ENCODE measurements at places on chromosomes 2 and 18.
A peak's percentile ranks its signal among the peaks of the same experiment; 100 is the strongest.

DNA sequence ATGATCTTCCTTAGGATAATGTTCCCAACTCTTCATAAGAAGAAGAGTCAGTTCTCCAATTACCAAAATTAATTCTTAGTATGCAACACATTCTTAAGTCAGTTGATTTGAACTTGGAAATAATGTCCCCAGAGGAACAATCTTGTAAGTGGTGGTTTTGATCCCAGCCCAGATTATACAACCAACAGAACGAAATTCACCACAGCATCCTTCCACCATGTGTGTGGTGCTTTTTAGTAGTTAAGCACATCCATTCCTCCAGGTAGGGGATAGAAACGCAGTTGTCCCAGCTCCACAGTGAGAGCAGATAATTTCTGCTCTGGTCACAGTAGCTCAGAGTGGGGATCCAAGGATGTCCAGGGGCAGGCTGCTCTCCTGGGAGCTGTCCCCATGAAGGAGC, 161.7 kb upstream of the SLC39A10 start:
- DNase-seq: no peak

- DNase-seq: no peak
These were observed 789.8 kb upstream of the FSHR start for GRCh38 chr2:49943944-49944778.

- DNase-seq: no peak
These were observed 38.7 kb downstream of the MCFD2 start for GRCh38 chr2:46876741-46877384.

DNA sequence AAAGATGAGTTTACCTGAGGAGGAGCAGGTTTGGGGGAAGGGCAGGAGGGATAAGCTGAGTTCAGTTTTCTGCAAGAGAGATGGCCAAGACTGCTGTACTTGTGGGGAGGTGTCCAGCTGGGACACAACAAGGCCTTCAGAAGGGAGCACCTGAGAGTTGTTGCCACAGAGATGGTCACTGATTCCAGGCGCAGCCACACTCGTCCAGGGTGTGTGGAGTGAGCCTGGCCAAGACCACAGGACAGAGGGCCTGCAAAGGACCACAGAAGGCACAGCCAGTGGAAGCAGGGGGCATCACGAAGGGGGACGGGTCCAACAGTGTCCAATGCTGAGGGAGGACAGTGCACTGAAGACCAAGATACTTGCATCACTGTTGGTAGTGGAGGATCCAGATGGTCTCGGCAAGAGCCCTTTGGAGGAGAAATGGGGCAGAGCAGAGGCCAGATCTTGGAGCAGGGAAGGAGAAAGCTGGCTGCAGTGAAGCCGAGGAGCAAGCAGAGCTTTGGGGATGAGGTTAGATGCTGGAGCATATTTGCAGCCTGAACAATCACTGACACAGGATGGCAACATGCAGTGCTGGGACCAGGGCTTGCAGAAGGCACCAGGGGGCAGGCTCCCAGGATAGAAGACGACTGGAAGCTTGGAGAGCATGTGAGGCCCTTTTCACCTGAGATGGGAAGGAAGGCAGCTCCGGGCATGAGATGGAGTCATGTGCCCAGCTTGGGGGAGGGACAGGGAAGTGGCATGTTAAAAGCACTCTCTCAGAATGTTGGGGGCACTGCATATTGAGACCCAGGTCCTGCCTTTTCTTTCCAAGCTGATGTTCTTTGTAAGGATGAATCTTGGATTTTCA, 214.0 kb downstream of the CYP26B1 start:
- DNase-seq: no peak

GRCh38 chr2:42096869-42097591, 49.2 kb downstream of the PKDCC start:
- no peak for DNase-seq

DNA sequence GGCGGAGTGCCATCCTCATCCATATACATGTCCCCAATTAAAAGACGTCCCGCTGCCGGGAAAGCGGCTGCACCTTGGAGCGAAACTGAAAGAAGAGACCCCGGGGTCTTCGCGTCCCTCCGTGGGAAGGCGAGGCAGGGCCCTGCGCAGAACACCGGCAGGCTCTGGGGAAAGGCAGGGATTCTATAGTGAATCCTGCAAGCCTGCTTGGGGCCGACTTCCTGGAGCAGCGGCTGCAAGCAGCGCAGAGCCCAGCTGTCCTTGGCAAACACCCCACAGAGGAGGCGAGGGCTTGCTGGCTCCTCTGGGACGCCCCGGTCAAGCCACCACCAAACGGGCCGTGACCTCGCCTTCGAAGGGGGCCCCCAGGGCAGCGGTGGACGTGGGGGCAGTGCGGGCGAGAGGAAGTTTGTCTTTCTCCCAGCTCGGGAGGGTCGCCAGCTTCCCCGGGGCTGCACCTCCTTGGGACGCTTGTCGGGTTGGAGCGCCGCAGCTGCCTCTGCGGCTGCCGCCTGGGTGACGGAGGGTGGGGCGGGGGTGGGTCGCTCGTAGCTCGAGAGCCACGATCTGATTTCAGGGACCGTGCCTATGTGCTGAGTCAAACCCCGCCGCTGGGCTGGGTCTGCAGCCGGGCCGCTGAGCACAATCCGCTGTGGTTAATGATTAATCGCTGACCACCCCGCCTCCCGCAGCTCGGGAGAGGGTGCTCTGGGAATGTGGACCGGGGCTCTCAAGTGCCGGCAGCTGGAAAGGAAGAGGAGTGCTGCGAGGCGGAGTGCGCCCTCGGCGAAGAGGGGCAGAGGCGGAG, 486 bp upstream of the GPR39 start:
- DNase-seq: no peak

DNA sequence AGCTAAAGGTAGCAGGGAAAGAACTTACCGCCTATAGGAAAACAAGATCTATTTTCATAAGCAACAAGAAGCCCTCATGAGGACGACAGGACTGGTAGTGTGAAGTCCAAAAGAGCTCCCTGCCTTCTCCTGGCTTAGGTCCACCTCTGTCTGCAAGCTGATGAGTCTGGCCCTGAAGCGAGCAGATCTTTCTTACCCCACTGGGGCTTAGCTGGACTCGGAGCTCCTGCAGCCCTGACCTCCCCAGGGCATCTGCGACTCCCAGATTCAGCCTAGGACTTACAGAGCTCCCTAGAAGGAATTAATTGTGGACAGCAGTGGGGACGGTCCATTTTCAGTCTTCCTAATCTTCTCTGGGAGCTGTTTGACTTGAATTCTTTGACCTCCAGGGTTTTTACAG, 53.7 kb downstream of the MCFD2 start:
- no peak for DNase-seq

GRCh38 chr2:88159955-88160415, 10.2 kb upstream of the THNSL2 start:
- DNase-seq: peak; percentile 7

GRCh38 chr2:73701968-73702665, 35.0 kb downstream of the TPRKB start:
- DNase-seq: no peak

DNA sequence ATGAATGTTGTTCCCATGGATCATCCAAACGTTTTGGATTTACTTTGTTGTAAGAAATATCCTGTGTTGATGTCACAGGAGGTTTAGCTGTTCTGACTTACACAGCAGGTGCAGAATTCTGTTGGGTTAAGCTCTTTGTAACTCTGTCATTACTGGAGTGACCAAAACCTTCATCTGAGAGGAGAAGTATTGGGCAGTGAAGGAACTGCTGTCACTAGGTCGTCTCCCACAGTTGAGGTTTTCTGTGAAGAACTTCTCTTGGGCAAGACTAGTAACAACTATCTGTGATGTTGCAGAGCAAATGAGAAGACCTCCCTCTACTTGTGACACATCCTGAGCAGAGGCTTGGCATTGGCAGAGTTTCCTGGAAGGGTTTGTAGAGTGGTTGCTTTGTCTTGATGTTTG, 2.9 kb downstream of the SPTBN1 start:
- no peak for DNase-seq

- no peak for DNase-seq
These were observed 98.6 kb downstream of the AAK1 start for GRCh38 chr2:69544951-69545350.

- DNase-seq: no peak
These were observed 32.7 kb upstream of the ABCA12 start for GRCh38 chr2:215171151-215171550.

DNA sequence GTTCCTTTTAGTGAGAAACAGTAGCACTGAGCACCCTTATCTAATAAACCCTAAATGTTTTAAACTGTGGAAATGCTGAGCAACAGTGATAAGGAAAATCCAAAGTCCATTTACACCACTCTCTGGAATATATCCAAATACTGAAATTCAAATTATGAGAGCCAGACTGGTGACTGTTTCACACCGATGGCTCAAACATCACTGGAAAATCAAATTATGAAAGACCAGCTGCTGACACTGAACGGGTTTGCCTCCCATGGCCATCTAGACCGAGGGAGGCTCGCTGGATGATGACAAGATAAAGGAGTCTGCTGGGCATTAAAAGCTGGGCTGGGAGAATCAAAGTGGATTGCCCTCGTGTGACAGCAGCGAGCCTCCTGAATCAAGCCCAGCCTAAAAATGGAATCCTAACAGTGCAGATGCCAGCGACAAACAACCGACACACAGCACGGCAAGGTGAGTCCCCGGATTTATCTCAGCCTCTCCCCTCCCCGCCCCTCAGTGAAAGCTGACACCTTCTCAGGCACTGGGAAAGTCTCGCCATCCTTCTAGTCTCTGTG, 30.3 kb downstream of the SERPINE2 start:
- no peak for DNase-seq

- no peak for DNase-seq
These were observed 48.5 kb downstream of the SLC5A7 start for GRCh38 chr2:108034843-108035242.

DNA sequence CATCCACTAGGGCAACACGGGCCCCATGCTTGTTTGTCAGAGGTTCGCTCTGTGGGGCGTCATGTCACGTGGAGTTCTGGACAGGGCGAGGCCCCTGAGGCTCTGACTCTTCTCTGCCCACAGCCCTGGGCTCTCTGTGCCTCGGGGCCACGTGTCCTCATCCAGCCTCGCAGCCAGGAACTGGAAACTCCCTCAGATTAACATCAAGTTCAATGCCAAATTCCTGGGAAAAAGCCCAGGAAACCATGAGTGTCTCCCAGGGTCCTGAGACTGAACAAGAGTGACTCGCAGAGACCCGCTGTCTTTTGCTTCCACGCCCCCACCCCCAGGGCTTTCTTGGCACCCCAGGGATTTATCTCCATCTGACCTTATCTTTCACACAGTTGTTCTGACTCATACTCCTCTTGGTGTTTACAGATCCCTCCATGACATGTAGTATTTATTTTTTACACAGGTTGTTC, 174.0 kb upstream of the PIEZO2 start:
- no peak for DNase-seq

- DNase-seq: no peak
These were observed 56.5 kb downstream of the KCNE4 start for GRCh38 chr2:223108351-223109050.

- DNase-seq: no peak
These were observed 1.5 kb downstream of the GALNT1 start for GRCh38 chr18:35582899-35583558.

GRCh38 chr2:196944570-196944969, 18.1 kb upstream of the PGAP1 start:
- DNase-seq: no peak

- no peak for DNase-seq
These were observed 31.2 kb downstream of the USP37 start for GRCh38 chr2:218536804-218537494.

- DNase-seq: no peak
These were observed 265.1 kb downstream of the NOL4 start for GRCh38 chr18:33959609-33960008.

DNA sequence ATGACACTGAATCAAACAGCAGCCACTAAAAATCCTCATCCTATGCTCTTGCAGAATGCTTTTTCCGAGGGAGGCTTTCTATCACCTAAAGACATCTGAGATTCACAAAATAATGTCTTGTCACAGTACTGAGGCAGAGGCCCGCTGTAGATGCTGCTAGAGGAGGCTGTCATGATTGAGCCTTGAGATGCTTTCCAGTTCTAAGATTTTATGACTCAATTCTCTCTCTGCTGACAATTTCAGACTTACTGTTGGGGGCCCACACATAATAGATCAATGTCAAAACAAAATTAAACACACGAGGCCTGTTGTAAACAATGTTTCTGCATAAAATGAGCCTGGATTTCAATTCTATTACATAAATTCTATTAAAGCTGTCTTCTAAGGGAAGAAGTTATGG, 132.7 kb upstream of the ARL4C start:
- DNase-seq: no peak

DNA sequence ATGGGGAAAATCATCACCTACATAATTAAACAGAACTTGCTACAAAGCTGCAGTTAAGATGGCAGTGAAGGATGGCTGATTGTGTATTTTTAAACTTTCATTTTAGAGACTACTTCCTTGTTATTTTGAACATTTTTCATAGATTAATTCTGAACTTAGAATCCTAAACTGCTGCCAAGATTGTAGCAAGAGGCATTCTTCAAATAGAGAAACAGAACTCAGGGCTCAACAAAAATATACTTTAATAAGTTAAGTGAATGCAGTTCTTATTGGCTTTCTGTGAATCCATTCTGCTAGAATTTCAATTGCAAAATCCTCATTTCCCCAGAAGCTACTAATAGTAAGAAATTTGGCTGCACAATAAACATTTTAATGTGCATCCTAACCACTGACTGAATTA, 160.3 kb downstream of the L3MBTL4 start:
- no peak for DNase-seq

GRCh38 chr2:35410431-35411061, 945.0 kb upstream of the CRIM1 start:
- DNase-seq: no peak

DNA sequence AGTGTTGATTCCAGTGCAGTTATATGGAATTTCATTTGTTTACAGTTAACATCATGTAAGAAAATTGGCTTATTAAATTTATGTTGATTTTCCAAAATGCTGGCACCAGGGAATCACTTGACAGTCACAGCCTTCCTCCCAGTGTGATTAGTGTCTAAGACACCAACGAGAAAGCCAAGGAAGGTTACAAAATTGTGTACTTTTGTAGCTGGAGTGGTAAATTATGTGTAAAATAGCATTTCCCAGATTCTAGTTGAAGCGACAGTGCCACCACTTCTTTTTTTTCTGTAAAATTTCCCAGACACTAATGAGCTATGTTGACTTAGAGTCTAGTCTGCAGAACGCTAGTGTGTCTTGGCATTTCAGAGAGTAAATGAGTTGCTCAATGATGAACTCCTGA, 101.3 kb downstream of the NCK2 start:
- DNase-seq: no peak

DNA sequence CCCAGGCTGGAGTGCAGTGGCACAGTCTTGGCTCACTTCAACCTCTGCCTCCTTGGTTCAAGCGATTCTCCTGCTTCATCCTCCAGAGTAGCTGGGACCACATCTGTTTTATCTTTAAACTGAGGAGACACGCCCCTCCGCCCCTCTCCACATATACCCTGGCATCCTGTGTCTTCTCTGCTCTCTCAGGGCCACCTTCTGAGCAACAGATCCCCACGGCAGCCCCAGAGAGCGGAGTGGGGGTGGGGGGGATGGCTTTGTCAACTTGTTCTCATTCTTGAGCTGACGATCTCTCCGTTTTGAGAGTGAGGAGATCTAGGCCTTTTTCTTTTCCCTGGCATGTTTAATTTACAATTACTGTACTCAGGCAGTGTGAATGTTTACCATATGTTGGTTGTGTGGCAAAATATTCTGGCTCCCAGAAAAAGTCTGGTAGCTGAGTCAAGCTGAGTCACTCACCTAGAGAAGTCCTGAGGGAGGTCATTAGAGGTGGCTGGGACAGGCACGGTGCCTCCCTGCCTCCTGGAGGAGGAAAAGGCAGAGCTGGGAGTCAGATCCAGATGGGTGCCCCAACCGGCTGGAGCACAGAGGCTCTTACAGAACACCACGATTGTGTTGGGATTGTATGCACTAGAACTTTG, 19.5 kb upstream of the ID2 start:
- DNase-seq: no peak

- DNase-seq: no peak
These were observed 11.2 kb upstream of the ATP9B start for GRCh38 chr18:79058007-79058406.

- no peak for DNase-seq
These were observed 29.0 kb downstream of the CFAP210 start for GRCh38 chr2:169664978-169665930.
